Calu3 (cell line): ENCODE measurements at places on chromosomes 7 and 10.
A peak's percentile ranks its signal among the peaks of the same experiment; 100 is the strongest.

DNA sequence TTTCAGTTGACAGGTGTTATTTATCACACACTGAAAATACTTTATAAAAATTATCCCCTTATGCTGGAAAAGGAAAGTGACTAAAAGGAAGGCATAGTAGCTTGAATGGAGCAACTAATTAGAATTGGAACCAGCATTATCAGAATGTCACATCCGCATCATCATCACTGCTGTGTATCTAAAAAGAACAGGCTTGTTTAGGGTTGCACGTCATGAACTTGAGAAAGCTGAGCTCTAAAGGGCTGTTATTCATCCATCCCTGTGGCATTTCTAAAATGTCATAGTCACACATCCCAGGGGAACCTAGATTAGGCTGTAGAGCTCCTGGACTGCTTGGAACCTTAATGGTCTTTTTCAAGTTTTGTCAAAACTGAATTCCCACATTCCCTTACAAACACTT, 54.4 kb downstream of the KLHDC10 start:
- DNase-seq, result no peak

GRCh38 chr10:79209340-79209739, 137.9 kb upstream of the PPIF start:
- no peak for DNase-seq

DNA sequence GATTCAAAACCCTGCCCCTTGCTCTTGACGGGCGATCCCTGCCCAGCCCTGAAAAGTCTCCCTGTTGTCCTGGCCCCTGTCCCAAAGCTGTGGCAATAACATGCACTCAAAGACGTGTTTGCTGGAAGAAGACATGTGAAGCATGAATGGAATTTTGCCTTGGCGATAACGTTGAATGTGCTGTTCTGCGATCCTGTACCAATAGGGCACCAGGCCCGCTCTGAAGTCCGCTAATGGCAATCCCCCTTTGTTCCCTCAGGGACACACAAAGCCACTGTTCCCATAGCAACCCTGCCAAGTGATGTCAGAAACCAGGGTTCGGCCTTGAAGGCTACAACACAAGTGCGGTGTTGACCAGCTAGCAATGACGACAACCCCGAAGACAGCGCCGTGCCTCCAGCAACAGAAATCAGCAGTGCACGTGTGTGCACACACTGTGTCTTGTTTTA, 284.6 kb downstream of the KLF6 start:
- peak; percentile 80 for DNase-seq

- peak; percentile 40 for DNase-seq
Measured at GRCh38 chr10:63267414-63268148, 134.5 kb downstream of the NRBF2 start.

- DNase-seq, result no peak
Measured at GRCh38 chr7:157335991-157336382, 817 bp upstream of the DNAJB6 start.

- no peak for DNase-seq
Measured at GRCh38 chr10:30172091-30172490, 112.7 kb upstream of the JCAD start.

- DNase-seq, result peak; percentile 91
Measured at GRCh38 chr10:69629897-69630650, at the start of gene FAM241B. TSS of gene FAM241B (plus strand) at chr10:69630247. CDS start at chr10:69631744, 1,497 bp downstream.

DNA sequence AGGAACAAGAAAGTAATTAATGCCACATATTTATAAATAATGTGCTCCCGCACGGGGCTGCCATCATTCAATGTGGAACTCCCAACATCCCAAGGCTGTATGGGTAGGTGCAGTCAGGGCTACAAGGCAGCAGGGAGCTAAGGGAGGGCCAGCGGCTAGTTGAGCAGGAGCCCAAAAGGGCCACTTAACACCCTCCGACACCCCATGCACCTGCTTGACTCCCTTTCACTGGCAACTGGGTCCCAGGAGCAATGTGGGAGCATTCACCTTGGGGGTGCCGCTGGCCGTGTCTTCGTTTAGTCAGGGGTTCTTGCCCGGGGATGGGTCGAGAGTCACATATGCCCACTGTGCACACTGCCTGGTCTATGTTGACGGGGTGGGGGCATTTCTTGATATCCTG, 27.9 kb downstream of the SCART1 start:
- no peak for DNase-seq

DNA sequence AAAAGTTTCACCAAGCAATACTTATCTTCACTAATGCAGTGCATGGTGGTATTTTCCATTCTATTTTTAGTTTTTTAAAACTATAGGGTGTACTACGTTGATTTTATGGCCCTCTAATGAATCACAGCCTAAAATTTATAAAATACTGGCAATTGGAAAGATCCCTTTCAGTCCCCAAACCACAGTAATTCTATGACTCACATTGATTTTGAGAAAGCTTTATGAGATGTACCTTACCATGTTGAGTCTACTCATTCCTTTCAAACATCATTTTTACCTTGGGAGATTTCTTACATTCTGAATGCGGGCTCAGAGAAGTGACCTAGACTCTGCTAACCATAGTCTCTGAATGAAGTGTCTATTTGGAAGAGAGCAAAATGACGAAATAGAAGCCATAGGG, 141.6 kb downstream of the GPR85 start:
- DNase-seq, result no peak

DNA sequence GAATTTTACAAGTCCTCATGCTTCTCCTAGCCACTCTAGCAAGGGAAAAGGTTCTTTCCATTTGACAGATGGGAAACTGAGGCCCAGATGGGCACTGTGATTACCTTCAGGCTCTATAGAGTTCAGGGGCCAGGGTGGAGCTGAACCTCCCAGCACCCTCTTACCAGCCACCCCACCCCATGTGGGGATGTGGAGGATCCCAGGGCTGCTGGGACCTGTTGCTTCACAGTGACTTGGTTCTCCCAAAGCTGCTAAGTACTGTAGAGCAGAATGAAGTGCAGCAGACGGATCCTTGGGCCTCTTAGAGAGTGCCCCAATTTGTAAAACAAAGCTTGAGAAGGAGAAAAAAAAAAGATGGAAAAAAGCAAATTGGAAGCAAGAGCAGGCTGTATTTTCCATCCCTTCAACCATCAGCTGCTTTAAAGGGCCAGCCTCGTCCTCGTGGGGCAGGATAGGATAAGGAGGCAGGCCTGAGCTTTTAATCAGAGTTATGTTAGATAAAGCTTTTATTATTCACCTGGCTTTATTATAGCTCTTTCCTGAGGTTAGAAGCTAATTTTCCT, 147.0 kb downstream of the CDH23 start:
- DNase-seq, result no peak

GRCh38 chr10:30045961-30046360, 13.4 kb downstream of the JCAD start:
- DNase-seq, result no peak

GRCh38 chr7:157558875-157559595, 222.2 kb downstream of the DNAJB6 start:
- DNase-seq, result no peak

GRCh38 chr7:11332186-11332864, 358.7 kb downstream of the PHF14 start:
- DNase-seq, result no peak

GRCh38 chr7:90512821-90513254, 43.4 kb downstream of the PTTG1IP2 start:
- DNase-seq, result no peak

GRCh38 chr10:35707642-35708425, 65.7 kb upstream of the FZD8 start:
- no peak for DNase-seq

- DNase-seq, result no peak
Measured at GRCh38 chr7:37820708-37821468, 27.5 kb upstream of the NME8 start.

GRCh38 chr10:117342641-117343040, 32.6 kb downstream of the PDZD8 start:
- DNase-seq, result no peak

GRCh38 chr7:115747174-115747573, 283.4 kb downstream of the TFEC start:
- DNase-seq, result peak; percentile 6

- DNase-seq, result no peak
Measured at GRCh38 chr7:116565981-116566380, 41.1 kb downstream of the CAV1 start.

DNA sequence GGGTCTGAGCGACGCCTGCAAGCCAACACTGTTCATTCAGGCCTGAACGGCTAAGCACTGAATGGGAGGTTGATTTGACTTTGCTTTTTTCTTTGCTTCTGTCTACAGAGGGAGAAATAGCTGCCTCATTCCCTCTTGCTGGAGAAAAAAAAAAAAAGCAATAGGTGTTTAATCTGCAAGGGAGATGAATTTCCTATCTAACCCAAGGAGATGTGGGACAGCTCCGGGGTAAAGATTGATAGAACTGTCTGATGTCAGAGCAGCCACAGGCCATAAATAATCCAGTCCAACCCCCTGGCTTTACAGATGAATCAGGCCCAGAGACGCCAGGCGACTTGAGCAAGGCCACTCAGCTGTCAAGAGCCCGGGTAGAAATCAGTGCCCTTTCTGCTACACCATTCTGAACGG, 168.0 kb downstream of the ARHGAP12 start:
- no peak for DNase-seq

- DNase-seq, result no peak
Measured at GRCh38 chr7:120402079-120402767, 129.2 kb downstream of the KCND2 start.
